ENCODE measurements at places on chromosomes 4 and X.

- DNase-seq: no peak
Observed at GRCh38 chr4:117481742-117482141, 396.4 kb upstream of the TRAM1L1 start.

DNA sequence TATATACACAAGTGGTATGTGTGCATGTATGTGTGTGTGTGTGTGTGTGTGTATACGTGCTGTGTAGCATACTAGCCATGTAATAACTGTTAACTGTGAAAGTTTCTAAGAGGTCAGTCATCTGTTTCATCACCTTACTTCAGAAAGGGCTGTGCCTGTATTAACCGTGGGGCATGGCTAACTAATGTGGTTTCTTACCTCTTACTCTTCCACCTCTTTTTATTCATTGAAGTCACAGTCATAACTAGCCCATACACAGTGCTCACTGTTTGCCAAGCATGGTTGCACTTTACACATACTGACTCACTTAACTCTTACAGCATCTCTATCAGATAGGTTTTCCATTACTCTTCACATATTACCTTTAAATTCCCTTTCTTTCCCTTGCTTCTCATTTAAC lies 23.7 kb upstream of the LRAT start:
- no peak for DNase-seq

DNA sequence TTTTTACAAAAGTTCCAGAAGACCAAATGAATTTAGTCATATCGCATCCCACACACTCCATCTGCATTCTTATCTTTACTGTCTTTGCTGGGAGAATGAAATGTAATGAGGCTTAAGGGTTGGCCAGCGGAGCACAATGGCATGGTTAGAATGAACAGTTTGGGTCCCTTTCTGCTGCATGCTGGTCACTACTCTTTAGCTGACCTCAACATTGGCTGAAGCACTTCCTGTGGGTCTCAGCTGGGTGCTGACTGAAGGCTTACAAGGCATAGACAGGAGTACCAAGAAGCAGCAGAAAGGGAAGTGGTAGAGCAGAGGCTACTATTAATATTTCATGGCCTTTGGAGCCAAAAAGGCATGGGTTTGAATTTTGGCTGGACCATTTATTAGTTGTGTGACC lies 159.4 kb upstream of the GPC4 start:
- no peak for DNase-seq

GRCh38 chr4:7876201-7876875 lies 63.3 kb downstream of the AFAP1 start:
- DNase-seq: peak; percentile 65

- no peak for DNase-seq
Observed at GRCh38 chr4:64713256-64713840, 304.1 kb upstream of the TECRL start.

- DNase-seq: no peak
Observed at GRCh38 chr4:82833696-82834313, 35.2 kb upstream of the SCD5 start.

GRCh38 chrX:21873063-21873775 lies 17.4 kb downstream of the YY2 start:
- DNase-seq: no peak

- no peak for DNase-seq
Observed at GRCh38 chrX:134369576-134369975, 90.4 kb upstream of the HPRT1 start.

DNA sequence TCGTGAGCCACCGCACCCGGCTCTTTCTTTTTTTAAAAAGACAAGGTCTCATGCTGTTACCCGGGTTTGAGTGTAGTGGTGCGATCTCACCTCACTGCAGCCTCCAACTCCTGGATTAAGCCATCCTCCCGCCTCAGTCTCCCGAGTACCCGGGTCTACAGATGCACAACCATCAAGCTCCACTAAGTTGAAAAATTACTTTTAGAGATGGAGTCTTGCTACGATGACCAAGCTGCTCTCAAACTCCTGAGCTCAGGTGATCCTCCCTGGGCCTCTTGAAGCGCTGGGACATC lies 2.0 kb downstream of the SLC25A6 start:
- DNase-seq: peak; percentile 47

GRCh38 chr4:137961051-137961438 lies 281.1 kb downstream of the SLC7A11 start:
- no peak for DNase-seq

- DNase-seq: no peak
Observed at GRCh38 chr4:174628191-174628590, 105.9 kb upstream of the HPGD start.

GRCh38 chr4:1201851-1202525 lies 29.6 kb upstream of the SPON2 start:
- peak; percentile 88 for DNase-seq

DNA sequence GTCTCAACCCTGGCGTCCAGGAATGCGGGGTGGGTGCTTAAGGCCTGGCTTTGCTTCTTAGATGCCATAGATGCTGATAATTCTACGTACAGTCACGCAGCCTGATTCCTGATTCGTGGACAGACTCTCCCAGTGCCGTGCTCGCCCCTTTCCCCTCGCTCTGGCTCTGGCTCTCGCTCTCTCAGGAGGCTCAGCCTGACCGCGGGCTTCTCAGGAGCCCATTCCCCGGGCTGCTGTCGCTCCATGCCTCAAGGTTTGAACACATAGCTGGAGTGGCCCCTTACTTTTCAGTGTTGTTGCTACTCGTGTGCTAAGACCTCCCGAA lies 59.2 kb upstream of the ZC4H2 start:
- no peak for DNase-seq

GRCh38 chr4:143391895-143392294 lies 55.2 kb downstream of the GAB1 start:
- no peak for DNase-seq

DNA sequence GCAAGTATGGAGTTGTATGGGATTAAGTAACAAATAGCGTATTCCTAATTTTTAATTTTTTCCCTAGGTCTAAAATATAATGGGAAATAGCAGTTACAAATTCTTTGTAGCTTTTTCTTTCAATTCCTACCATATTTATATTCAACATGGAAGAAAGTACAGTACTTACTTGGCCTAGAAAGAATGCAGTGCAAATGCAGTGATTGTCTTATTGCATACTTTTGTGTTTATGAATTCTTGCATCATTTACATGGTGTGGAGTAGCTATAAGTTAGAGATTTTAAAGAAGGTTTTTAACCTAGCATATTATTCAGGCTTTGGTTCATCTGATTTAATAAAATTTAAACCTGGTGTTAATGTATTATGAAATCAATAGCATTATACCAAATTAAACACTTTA lies 263.3 kb downstream of the BMPR1B start:
- no peak for DNase-seq

GRCh38 chr4:109890076-109890475 lies 22.6 kb upstream of the EGF start:
- DNase-seq: no peak

DNA sequence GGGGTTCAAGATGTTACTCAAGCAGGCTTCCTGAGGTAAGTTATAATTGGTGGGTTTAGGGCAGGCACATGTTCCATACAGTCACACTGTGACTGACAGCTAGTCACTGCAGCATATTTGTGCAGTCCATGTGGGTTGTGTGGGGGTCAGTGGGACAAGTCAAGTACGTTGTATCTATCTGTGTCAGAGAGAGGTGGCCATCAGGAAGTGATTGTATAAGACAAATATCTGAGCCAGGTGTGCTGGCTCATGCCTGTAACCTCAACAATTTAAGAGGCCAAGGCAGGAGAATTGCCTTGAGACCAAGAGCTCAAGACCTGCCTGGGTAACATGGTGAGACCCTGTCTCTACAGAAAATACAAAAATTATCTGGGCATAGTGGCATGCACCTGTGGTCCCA lies 509.3 kb downstream of the CENPC start:
- DNase-seq: no peak

DNA sequence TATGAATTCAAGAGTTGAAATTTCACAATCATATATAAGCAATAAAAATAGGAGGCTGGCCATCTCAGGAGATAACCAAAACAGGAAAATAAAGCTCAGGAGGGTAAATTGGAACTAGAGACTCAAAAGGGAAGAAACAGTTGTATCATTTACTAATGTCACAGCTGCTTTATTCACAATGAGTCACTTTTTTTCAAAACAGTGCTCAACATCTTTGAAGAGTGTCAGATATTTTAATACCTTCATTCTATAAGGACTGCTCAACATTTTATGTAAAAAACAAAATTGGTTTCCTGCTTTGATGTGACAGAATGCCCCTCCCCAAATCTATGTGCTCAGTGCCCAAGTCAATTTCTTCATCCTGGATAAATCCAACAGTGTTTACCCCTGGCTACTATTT lies 97.7 kb downstream of the DDX60 start:
- no peak for DNase-seq

- DNase-seq: no peak
Observed at GRCh38 chrX:121456315-121456714, 408.9 kb downstream of the GLUD2 start.

DNA sequence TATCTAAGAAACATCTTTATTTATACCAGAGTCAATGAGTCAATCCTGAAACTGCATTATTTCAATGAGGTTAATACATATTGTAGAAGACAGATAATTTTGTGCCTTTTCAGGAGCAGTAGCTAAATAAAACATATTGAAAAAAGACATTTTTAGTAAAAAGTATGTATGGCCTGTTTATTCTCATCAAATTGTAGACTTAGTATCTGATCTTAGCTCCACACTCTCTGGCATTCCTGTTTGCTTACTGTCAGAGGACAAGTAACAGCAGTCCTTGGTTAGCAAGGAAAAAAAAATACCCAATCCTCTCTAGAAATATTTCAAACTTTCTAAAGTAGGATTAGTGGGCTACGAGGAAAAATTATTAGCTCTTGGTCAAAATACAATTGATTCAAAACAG lies 50.5 kb upstream of the GUCY1A1 start:
- no peak for DNase-seq

- no peak for DNase-seq
Observed at GRCh38 chr4:116811730-116812129, 273.6 kb downstream of the TRAM1L1 start.

DNA sequence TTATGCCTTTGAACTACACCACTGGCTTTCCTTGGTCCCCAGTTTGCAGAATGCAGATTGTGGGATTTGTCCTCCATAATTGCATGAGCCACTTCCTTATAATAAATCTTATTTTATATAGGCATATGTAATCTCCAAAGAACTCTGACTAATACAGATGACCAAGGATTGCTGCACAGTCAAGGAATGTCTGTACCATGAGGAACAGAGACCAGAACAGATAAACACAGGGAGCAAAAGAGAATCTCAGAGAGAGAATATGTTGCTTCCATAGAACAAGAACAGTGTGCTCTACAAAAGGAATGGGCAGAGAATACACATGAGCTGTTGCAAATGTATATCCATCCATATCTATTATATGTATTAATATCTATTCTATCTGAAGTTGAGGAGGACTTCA lies 111.1 kb downstream of the ADRA2C start:
- no peak for DNase-seq

DNA sequence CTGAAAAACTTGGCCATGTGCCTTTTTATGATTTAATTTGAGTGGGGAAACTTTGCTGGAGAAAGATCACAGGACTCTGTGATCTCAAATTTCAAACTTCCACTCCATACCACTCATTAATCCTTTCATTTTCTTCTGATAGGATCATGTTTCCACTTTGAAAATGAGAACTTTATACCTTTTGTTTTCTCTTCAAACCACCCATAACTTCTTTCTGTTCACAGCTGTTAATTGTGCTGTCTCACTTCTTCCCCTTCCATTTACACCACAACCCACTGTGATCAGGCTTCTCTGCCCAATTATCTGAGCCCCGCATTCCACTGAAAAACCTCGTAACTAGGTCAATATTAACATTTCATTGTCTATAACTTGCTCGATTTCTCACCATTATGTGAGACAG lies 47.0 kb upstream of the ARSJ start:
- DNase-seq: no peak

DNA sequence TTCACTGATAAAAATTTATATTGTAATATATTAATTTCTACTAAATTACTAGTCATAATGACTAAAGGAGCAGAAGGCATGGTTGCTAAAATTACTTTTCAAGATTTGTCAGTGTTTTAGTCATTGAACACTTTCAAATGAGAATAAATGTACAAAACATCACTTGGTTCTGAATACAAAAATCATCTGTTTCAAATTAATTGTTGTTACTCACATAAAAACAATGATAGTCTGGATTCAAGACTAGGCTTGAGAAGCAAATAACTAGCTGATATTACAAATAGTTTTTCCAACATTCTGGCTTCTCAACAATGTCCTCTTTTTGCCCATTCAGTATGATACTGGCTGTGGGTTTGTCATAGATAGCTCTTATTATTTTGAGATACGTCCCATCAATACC lies 112.5 kb downstream of the ANAPC10 start:
- DNase-seq: no peak

DNA sequence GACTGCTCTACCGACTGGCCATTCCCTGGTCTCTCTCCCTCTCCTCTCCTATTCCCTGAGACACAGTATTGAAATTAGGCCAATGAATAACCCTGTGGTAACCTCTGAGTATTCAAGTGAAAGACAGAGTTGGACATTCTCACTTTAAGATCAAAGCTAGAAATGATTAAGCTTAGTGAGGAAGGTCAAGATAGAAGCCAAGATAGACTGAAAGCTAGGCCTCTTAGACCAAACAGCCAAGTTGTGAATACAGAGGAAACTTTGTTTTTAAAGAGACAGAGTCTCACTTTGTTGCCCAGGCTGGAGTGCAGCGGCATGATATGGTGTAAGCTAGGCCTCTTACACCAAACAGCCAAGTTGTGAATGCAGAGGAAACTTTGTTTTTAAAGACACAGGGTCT lies 64.6 kb downstream of the KDM6A start:
- DNase-seq: no peak

DNA sequence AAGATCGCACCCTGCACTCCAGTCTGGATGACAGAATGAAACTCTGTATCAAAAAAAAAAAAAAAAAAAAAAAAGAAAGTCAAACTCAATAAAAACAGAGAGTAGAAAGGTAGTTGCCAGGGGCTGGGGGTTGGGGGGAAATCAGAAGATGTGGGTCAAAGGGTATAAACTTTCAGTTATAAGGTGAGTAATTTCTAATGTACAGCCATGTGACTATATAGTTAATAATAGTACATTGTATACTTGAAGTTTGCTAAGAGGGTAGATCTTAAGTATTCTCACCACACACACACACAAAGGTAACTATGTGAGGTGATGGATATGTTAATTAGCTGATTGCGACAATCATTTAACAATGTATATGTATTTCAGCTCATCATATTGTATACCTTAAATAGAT lies 11.5 kb downstream of the HERC6 start:
- DNase-seq: no peak

GRCh38 chr4:109079731-109080130 lies 222.7 kb downstream of the COL25A1 start:
- no peak for DNase-seq

- DNase-seq: no peak
Observed at GRCh38 chr4:22595684-22596083, 79.8 kb upstream of the ADGRA3 start.

DNA sequence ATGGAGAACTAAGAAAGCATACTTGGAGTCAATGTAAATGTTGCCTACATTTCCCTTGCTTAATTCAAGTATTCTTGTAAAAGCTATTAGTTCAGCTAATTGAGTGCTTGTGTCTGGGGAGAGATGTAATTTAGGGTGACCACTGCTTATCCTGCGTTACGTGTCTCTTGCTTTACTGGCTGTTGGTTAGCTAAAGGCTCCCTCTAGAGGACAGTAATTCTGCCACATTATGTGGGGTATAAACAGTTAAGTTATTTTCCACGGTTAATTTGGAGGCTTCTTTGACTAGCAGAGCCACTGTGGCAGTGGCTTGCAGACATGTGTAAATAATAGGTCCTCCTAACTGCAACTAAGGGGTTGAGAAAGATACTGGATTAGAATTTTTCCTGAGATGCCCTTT lies 25.3 kb upstream of the NAF1 start:
- DNase-seq: no peak

- DNase-seq: no peak
Observed at GRCh38 chrX:74520291-74520690, 94.1 kb downstream of the RLIM start.

GRCh38 chr4:71184195-71184781 lies 154.5 kb upstream of the SLC4A4 start:
- no peak for DNase-seq
